HCT116 (cell line): ENCODE measurements at places on chromosomes 7 and 10. TPM values are rescaled to one million over a fixed set of nuclear protein-coding genes. Genes with fewer than 3 reads are reported as not detected.

TUBAL3 gene
- 0.98 TPM for total RNA-seq

NRAP gene
- not detected for total RNA-seq

ANKRD26 gene
- total RNA-seq, result 5.5 TPM

GIMAP1 gene
- 0.10 TPM for total RNA-seq

GRCh38 chr10:125802739-125803138 is 20.3 kb downstream of the UROS start:
- no peak overlapping the region for H3K4me3 ChIP-seq
- H3K4me1 ChIP-seq, result no peaks in the 10 kb centered on the region
- no peak for DNase-seq
- H3K36me3 ChIP-seq, result no peaks in the 10 kb centered on the region
- no peak overlapping the region for H3K27ac ChIP-seq
- H3K27me3 ChIP-seq, result no peaks in the 10 kb centered on the region

GRCh38 chr10:102114861-102115618 is 5.1 kb downstream of the LDB1 start:
- no peak for DNase-seq
- H3K4me1 ChIP-seq, result peaks cover 60% of the 10 kb centered on the region
- H3K36me3 ChIP-seq, result peaks cover 15% of the 10 kb centered on the region
- no peaks in the 10 kb centered on the region for H3K27me3 ChIP-seq
- peak overlapping the region; percentile 82 for H3K4me3 ChIP-seq

DNA sequence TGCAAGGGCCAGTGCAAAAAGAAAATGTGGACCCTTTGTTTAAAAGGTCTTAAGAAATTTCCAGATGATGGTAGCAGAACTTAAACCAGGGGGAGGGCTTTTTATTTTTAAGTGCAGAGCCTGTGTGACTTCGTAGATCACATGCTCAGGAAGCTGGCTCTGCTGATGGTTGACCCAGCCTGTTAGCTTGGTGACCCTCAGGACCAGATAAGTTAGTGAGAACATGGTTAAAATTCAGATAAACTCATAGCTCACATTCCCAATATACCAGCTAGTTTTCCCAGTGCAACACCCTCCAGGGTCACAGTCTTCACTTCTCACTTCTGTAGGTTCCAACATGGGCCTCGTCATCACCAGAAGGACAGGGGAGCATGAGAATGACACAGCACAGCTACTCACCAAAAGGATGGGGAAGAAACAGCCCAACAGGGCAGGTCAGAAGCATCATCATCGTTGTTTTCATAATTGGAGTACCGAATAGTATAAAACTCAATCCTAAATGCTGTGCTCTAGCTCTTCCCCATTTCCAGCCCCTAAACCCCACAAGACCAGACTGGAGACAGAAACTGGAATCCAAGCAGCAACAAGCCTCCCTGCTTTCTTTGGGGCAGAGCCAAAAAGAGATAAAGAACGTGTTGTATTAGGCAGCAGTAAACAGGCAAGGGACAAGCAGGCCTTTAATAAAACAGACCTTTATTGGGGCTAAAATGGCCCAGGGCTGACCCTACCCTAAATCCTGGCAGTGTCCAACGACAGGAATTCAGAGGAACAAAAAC is 102.2 kb upstream of the ANKRD1 start:
- H3K36me3 ChIP-seq, result no peaks in the 10 kb centered on the region
- H3K27me3 ChIP-seq, result no peaks in the 10 kb centered on the region
- no peaks in the 10 kb centered on the region for H3K4me1 ChIP-seq
- H3K4me3 ChIP-seq, result no peak overlapping the region

DNA sequence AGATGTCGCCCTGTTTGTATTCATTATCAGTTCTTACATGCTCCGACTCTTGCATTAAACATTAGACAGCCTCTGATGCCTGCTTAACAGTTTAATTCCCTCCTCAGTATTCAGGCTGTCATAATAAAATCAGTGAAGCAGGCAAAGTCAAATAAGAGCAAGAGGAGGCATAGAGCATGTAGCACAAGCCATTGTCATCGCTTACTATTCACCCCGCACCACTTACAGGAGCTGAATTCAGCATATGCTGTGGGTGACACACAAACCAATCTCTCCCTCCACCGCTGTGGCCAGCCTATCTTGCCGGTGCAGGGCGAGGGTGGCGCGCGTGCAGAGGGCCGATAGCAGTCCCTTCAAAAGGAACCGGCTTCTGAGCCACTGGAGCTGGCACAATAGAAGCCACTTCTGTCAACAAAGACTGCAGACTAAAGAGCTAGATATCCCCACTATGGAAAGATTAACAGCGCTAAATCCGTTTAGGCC is 433.2 kb upstream of the MGMT start:
- DNase-seq, result no peak
- H3K27me3 ChIP-seq, result no peaks in the 10 kb centered on the region; the same call in 1 of the 2 replicates
- no peak overlapping the region for H3K27ac ChIP-seq

GRCh38 chr10:111114758-111115500 is 38.1 kb downstream of the ADRA2A start:
- no peak for DNase-seq
- H3K36me3 ChIP-seq, result no peaks in the 10 kb centered on the region

DNA sequence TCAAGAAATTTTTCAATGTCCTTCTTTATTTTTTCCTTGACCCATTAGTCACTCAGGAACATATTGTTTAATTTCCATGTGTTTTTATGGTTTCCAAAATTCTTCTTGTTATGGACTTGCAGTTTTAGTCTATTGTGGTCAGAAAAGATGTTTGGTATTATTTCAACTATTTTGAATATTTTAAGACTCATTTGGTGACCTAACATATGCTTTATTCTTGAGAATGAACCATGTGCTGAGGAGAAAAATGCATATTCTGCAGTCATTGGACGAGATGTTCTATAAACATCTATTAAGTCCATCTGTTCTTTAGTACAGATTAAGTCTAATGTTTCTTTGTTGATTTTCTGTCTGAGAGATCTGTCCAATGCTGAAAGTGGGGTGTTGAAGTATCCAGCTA is 42.3 kb upstream of the MDFIC start:
- no peaks in the 10 kb centered on the region for H3K36me3 ChIP-seq
- H3K4me3 ChIP-seq, result no peak overlapping the region
- no peaks in the 10 kb centered on the region for H3K4me1 ChIP-seq
- H3K27me3 ChIP-seq, result no peaks in the 10 kb centered on the region
- no peak for DNase-seq

GRCh38 chr10:93259126-93259525 is 185.4 kb downstream of the CYP26A1 start:
- no peaks in the 10 kb centered on the region for H3K27me3 ChIP-seq
- H3K36me3 ChIP-seq, result no peaks in the 10 kb centered on the region
- DNase-seq, result no peak
- H3K4me1 ChIP-seq, result no peaks in the 10 kb centered on the region; the same call in 1 of the 2 replicates
- no peak overlapping the region for H3K4me3 ChIP-seq
- no peak overlapping the region for H3K27ac ChIP-seq

- no peak for DNase-seq
- H3K27me3 ChIP-seq, result no peaks in the 10 kb centered on the region
- no peaks in the 10 kb centered on the region for H3K4me1 ChIP-seq
- no peaks in the 10 kb centered on the region for H3K36me3 ChIP-seq
- H3K27ac ChIP-seq, result no peak overlapping the region
Observed at GRCh38 chr7:140876519-140877248, 48.0 kb downstream of the BRAF start.

GRCh38 chr10:74032900-74033655 is 35.2 kb downstream of the VCL start:
- H3K27me3 ChIP-seq, result no peaks in the 10 kb centered on the region
- H3K4me1 ChIP-seq, result no peaks in the 10 kb centered on the region; the same call in 1 of the 2 replicates
- DNase-seq, result no peak
- H3K36me3 ChIP-seq, result peaks cover 3% of the 10 kb centered on the region; the same call in 1 of the 2 replicates
- H3K27ac ChIP-seq, result no peak overlapping the region
- no peak overlapping the region for H3K4me3 ChIP-seq
